ENCODE measurements at places on chromosomes 3 and 15. TPM values are rescaled to one million over a fixed set of nuclear protein-coding genes. Genes with fewer than 3 reads are reported as not detected.
A peak's percentile ranks its signal among the peaks of the same experiment; 100 is the strongest.

DNA sequence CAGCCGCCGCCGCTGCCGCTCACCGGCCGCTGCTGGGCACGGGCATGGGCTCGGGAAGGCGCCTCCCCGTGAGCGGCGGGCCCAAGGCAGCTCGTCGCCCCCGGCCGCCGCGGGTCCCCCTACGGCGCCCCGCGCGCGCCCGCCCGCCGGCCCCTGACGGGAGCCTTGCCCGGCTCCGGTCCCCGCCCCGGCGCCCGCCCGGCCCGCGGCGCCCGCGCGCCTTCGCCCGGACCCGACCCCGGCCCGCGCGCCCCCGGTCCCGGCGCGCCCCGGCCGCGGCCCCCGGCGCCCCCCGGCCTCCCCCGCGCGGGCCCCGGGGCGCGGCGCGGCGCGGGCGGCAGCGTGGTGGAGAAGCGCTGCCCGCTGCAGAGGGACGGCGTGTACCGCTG is 177.7 kb downstream of the OR4M2 start:
- DNase-seq, result no peak

DNA sequence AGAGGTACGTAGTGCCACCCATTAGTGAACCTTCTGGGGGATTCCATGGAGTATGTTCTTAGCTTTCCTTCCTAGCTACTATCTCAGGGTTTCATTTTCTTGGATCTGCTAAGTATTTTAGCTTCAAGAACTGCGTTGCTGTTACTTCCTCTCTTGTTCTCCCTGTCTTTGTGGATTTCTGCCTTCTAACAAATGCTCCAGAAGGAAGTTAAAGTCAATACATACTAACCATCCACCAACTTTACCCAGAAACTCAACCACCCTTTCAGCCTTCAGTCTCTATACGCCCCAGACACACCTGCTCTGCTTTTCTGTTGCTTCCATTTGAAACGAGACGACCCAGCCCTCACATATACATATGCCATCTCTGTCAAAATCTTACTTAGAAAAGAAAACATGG is 2.4 kb upstream of the KLF13 start:
- DNase-seq, result no peak

GRCh38 chr3:25273582-25274171 is 154.4 kb upstream of the RARB start:
- DNase-seq, result no peak

DNA sequence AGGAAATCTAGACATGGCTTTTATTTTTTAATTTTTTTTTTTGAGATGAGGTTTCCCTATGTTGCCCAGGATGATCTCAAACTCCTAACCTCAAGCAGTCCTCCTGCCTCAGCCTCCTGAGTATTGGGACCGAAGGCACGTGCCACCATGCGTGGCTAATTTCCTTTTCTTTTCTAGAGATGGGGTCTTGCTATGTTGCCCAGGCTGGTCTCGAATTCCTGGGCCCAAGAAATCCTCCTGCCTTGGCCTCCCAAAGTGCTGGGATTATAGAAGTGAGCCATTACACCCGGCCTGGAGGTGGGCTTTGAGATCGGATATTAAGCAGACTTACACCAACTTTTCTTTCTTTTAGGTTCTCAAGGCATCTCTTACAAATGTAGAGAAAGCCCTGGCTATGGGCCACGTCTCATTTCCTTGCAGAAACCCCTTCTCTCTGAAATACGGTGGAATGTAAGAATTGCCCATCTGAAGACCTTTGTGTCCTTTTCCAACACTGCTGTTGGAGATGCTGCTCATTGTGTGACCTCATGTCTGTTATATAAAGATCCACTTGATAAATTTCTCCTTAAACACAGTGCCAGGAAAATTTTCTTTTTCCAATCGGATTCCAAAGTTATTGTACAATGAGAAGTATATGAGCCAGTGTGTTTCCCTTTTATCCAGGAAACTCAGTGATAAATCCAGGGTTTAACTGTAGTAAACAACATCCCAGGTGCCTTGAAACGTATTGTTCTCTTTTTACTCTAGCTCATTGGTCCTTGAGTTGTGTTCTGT is 36.8 kb upstream of the CFAP161 start:
- no peak for DNase-seq

GRCh38 chr15:37801529-37801928 is 132.9 kb upstream of the TMCO5A start:
- DNase-seq, result no peak

DNA sequence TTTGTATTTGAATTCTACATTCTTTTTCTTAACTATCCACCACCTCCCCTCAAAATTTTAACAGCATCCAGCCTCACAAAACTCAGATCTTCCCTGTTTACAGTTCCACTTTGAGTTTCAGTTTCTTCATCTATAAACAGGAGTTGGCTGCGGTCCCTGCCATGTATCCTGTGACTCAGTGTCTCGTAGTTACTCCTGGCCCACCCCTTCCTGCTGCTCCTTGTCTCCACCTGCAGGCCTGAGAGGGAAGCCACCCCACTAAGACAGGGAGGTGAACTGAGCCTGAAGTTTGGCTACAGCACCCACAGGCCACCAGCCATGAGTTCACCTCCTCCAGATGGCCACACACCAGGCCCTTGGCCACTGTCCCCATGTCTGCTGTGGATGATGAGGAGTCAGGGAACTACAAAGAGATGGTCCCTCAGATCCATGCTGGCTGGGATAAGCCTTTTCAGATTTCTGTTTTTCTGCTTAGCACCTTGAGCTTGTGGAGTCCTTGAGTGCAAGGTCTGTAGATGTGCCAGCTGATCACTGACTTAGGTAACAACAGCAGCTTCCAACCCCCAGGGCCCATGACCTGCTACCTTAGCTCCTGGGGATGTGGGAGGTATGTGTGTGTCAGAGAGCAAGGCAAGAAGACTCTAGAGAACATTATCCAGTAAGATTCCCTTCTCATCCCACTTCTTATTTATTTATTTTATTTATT is 37.5 kb downstream of the CD86 start:
- peak; percentile 50 for DNase-seq

DNA sequence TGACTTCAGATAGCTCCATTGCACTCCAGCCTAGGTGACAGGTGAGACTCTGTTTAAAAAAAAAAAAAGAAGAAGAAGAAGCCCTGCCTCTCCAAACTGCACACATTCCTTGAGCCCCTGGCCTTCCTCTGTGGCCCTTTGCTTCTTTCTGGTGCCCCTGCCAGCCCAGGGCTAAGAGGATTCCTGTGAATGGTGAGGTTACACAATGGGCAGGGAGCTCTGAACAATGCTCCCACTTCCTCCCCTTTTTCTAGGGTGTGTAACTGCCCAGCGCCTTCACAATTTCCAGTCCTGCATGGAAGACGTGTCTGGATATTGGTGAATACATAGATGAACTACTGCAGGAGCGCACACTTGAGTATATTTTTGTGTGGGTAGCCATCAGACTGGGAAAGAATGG is 3.6 kb upstream of the AMOTL2 start:
- DNase-seq, result no peak

DNA sequence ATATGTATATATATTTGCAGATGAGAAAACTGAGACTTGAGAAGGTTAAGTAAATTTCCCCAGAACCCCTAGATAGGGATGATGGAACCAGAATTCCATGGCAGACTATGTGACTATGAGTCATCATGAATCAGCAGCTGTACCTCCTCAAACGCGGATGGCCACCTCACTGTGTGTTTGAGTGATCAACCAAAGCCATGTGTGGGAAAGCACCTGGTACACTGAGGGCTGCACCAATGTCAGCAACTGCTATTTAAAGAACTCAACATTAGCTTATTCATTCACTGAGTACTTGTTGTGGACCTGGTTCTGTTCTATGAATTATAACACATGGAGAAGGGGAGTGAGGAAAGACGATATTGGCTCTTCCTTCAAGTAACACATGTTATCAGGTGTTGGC is 377.0 kb downstream of the GAP43 start:
- no peak for DNase-seq

GRCh38 chr15:48006031-48006511 is 114.7 kb upstream of the SLC24A5 start:
- DNase-seq, result no peak

DNA sequence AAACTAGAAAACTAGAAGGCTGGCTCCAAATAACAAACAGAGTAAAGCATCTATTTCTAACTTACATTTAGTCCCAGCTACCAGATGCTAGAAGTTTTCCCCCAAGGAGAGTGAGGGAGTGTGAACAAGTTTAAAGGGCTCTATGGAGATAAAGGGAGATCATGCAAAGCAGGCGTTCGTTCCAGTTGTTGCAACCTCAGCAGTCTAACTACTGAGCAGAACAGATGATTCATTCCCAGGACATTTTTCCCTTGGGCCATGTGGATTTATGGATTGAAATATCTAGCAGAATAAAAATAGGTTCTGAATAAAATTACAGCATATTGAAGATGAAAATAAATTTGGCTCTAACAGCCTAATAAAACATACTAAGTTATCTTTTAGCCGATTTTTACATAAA is 154.8 kb upstream of the TTC14 start:
- no peak for DNase-seq

- no peak for DNase-seq
Measured at GRCh38 chr15:85897895-85898717, 103.4 kb upstream of the KLHL25 start.

GRCh38 chr15:50055332-50055731 is 63.7 kb downstream of the ATP8B4 start:
- no peak for DNase-seq

GRCh38 chr3:167810236-167810635 is 74.7 kb downstream of the SERPINI1 start:
- DNase-seq, result no peak

DNA sequence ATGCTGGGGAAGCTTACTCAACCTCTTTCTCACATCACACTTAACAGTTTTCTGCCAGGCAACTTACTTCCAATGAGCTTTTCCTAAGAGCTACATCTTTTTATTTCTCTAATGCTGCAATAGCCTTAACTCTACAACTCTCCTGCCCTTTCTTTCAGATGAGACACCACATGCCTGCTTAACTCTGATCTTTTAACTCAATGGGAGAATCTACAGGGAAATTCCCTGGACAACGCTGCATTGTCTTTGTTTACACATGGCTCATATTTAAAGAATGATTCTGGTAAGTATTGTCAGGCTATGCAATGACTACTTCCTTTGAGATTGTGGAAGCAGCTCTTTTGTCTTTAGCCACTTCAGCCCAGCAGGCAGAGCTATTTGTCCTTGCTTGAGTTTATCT is 353.1 kb upstream of the BCHE start:
- DNase-seq, result no peak

GRCh38 chr3:4977001-4977852 is 2.0 kb upstream of the BHLHE40 start:
- peak; percentile 25 for DNase-seq

GRCh38 chr3:33128706-33129105 is 14.9 kb downstream of the CRTAP start:
- DNase-seq, result no peak

DNA sequence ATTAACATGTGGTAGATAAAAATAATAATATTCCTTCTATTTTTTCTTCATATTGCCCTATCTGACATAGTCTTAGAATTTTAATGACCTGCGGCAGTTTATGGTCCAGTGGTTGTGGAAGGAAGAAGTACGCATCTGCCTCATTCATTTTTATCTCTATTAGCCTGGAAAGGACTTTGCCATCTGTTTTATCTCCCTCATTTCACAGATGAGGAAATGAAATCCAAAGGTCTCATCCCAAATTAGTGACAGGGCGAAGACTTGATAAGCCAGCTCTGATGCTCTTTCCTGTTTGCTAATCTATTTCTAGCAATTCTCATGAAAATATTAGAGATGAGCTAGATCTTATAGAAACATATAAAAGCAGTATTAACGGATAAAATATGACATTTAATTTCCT is 113.3 kb downstream of the KLHL25 start:
- DNase-seq, result no peak

GRCh38 chr15:73926219-73927002 is at the start of gene LOXL1:
Gene LOXL1, plus strand, starts transcription at chr15:73926462. Its CDS starts 322 bp downstream, at chr15:73926784.
- no peak for DNase-seq

DNA sequence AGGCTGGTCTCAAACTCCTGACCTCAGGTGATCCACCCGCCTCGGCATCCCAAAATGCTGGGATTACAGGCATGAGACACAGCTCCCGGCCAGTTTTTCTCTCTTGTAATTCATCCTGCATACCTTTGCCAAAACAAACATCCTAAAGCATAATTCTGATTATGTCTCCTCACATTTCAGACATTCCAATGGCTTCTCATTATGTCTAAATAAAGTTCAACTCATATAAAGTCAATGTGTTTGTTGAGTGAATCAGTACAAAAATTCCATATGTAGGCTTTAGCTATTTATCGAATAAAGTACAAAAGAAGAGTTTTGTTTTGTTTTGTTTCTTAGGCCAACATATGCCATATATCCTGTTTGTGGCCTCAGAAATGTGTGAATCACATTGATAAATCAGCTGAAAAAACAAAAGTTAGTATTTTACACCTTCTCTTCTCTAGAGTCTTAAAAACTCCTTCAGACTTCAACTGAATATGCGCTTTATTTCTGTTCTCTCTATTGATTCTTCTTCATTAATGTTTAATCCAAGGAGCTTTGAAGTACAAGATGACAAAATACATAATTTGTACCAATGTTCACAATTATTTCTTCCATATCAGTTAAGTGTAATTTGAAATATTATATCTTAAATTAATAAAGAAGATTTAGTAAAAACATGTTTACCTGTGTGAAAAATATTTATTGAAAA is 165.8 kb downstream of the MECOM start:
- no peak for DNase-seq

GRCh38 chr15:42832576-42832975 is 88.0 kb downstream of the TTBK2 start:
- no peak for DNase-seq

GRCh38 chr3:20529911-20530310 is 343.9 kb upstream of the SGO1 start:
- DNase-seq, result no peak

DNA sequence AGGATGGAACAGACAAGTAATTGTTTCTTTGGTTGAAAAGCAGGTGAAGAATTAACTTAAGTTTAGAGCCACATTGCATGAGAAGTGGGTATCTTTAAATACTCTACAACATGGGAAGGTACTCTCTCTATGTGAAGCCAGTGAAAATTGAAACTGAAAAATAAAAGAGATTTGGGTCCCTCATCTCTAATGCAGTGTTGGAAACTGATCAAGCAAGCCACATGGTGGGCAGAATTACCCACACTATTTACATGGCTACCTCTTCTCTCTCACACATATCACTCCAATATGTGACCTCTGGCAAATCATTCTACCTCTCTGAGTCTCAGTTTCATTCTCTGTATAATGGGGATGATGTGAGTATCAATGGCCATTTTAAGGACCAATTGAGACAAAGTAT is 339.0 kb downstream of the IL5RA start:
- DNase-seq, result no peak

- no peak for DNase-seq
Measured at GRCh38 chr3:148528024-148528423, 169.7 kb upstream of the AGTR1 start.

GRCh38 chr3:181932039-181932438 is 220.3 kb downstream of the SOX2 start:
- DNase-seq, result no peak

- no peak for DNase-seq
Measured at GRCh38 chr3:149453140-149453805, 21.2 kb upstream of the TM4SF4 start.

PLIN1 gene
- 0.08 TPM for total RNA-seq

PP2D1 gene
- not detected for total RNA-seq

SLC28A1 gene
- not detected for total RNA-seq

RAB6B gene
- total RNA-seq, result not detected

GOLGA8O gene
- 1.2 TPM for total RNA-seq

UBP1 gene
- total RNA-seq, result 61.6 TPM

RTP4 gene
- total RNA-seq, result 1.5 TPM

CCR9 gene
- total RNA-seq, result 7.4 TPM

NR1I2 gene
- total RNA-seq, result 0.25 TPM

NRROS gene
- 8.4 TPM for total RNA-seq

ETV5 gene
- not detected for total RNA-seq

CDHR4 gene
- 0.17 TPM for total RNA-seq

GABRR3 gene
- total RNA-seq, result not detected

APOD gene
- not detected for total RNA-seq

REC114 gene
- total RNA-seq, result not detected
